ENCODE measurements at places on chromosomes 13 and 19.

GRCh38 chr13:81393721-81394120 is 1052.8 kb upstream of the SPRY2 start:
- no peak for ATAC-seq

DNA sequence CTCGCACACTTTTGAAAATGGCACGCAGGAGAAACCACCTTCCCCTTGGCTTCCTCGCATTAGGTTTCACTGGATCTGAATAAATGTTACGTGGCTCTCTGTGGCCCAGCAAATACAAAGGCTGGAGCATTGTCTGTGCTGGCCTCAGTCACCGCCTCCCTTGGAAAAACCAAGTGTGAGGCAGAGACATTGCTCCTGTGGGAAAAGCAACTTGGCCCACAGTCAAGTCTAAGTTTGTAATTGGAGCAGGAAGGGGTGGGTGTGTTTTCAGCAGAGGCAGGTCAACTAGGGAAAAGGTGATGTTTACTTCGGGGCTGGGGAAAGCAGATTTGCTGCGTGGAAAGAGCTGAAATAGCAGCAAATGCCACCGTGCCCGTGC is 101.6 kb downstream of the IRS2 start:
- ATAC-seq: no peak

GRCh38 chr13:50320271-50320862 is 305.1 kb downstream of the KCNRG start:
- no peak for ATAC-seq

GRCh38 chr19:40237791-40238190 is 11.3 kb upstream of the CCNP start:
- ATAC-seq: no peak
